ENCODE measurements at places on chromosomes 3 and 15.

GRCh38 chr3:182971637-182972036 is 8.7 kb downstream of the DCUN1D1 start:
- DNase-seq = no peak

GRCh38 chr3:100844063-100844936 is 135.0 kb downstream of the TFG start:
- no peak for DNase-seq

GRCh38 chr15:38474155-38474757 is 20.3 kb downstream of the FAM98B start:
- DNase-seq = no peak

GRCh38 chr3:30682434-30683155 is 76.2 kb downstream of the TGFBR2 start:
- no peak for DNase-seq

DNA sequence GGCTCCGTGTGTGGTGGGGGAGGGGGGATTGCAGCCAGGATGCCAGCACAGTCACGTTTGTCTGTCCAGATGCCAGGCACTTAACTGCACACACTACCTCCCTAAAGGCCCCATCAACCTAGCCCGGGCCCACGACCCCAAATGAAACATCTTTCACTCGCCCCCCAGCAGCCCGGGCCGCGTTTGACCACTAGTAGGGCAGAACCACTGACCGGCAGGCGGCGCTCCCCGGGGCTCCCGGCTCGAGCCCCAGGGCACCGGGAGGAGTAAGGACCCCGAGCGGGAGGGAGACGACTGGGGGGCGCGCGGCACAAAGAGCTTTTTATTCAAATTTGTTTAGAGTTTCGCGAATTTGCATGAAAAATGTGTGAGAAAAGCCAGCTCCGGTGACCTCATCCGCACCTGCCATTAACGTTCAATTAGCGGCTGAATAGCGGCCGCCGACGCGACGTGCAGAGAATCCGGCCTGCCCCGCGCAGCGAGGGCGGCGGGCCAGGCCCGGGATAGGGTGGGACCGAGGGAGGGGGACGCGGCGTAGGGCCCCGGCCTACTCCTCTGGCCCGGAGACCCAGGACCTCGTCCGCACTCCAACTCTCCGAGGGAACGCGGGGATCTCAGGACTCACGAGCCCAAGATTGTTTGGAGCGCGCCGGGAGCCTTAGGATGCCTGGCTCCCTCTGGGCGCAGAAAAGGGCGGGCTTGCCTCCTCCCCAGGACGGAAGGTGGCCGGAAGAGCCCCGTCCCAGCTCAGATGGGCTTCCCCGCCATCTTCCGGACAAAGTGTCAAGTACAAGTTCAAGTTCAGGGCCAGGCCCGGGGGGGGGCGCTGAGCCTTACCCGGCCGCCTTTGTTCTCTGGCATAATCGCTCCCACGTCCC is 64.9 kb upstream of the POLG start:
- no peak for DNase-seq

DNA sequence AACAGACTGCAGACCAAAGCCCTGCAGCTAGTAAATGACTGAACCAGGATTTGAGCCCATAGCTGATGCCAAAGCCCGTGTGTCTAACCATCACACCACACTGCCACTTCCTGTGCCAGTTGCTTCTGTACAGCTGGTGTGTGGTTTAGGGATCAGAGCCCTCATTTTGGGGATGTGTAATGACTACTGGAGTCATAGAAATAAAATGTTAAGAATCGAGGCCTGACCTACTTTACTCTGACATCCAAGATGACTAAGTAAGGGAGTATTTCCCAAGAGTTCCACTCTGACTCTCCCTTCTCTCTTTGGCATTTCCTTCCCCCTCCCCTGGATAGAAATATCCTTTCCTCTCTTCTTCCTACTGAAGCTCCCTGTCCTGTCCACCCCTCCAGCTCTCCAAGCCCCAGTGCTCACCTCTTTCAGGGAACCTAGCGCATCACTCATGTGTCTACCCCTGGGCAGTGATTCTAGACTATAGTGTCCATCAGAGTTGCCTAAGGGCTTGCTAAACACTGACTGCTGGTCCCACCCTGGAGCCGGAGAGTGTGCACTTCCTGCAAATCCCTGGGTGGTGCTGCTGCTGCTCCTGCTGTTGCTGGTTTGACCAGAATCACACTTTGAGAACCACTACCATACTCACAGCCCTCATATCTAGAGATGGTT is 53.8 kb downstream of the MGLL start:
- DNase-seq = no peak

- no peak for DNase-seq
Measured at GRCh38 chr3:178454726-178455125, 81.5 kb upstream of the KCNMB2 start.

- no peak for DNase-seq
Measured at GRCh38 chr3:54356261-54357045, 234.1 kb downstream of the CACNA2D3 start.

DNA sequence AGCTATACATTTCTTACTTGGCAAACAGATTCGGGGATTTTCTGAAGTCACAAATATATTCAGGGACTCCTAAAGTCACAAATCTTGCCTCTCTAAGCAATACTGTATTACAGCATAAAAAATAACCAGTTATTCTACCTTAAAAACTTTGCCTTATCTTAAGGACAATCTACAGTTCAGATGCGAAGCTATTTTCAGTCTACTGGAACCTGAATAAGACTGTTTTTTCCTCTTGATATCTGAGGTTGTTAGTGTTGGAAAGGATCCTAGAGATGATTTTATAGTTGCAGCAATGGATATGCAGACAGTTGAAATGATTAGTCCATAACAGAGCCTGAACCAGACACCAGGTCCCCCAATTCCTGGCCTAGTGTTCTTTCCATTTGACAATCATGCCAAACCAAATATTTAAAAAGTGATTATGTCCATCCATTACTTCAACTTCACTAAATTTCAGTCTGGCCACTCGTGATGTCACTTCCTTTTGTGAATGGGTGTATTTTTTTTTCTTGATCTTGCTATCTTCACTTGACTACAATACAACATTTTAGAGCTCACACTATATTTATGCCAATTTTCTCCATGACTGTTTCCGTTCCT is 1.8 kb downstream of the HDGFL3 start:
- DNase-seq = no peak

GRCh38 chr3:81744366-81744765 is 17.1 kb downstream of the GBE1 start:
- no peak for DNase-seq

DNA sequence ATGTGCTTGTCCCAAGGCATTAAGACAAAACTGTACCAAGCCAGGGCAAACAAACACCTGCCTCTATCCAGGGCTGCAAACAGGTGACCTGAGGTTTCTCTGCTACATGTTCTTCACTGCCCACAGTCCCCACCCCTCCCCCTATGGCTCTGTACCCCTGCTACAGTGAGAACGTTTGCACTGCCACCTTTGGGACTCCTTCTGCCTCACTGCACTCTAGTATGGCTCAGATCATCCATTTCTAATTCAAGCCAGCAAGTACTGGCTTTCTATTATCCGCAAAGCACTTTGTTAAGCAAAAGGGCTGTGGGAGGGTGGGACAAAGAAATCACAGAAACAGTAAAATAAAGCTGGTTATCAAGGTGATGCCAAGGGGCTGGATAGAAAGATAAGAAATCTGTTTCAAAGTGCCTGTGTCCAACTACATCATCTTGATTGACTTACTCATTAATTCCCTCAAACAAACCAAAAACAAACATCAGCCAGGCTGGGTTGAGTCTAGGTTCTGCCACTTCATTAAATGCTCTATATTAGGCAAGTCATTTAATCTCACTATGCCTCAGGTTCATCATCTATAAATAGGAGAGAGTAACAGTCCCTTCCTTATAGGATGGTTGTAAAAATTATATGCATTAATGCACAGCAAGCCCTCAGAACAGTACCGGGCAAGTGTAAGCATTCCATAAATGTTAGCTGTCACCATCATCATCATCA is 95.3 kb downstream of the PDZRN3 start:
- no peak for DNase-seq

GRCh38 chr3:47614788-47615187 is 36.1 kb upstream of the CSPG5 start:
- no peak for DNase-seq

GRCh38 chr15:59821286-59821685 is 132.2 kb upstream of the BNIP2 start:
- DNase-seq = no peak

- DNase-seq = no peak
Measured at GRCh38 chr3:141429371-141430035, 57.3 kb upstream of the RASA2 start.

GRCh38 chr15:75197062-75197630 is 4.5 kb upstream of the C15orf39 start:
- no peak for DNase-seq

- DNase-seq = peak; percentile 14
Measured at GRCh38 chr15:34436126-34436955, 1.3 kb downstream of the GOLGA8A start.

DNA sequence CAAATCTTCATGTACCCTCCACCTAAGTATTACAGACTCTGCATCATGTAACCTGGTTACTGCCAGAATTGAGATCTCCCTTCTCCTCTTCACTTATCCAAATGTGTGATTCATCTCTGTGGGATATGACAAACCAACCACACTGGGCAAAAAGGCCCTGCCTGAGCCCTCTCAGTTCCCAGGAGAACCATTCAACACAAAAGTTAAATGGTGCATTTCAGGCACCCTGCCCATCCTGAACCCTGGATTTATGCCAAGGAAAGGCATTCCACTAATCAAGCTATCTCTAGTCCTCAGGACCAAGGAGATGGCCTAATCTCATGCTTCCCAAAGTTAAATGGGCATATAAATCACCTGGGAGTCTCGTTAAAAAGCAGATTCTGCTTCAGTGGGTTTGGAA is 108.5 kb downstream of the TNIK start:
- DNase-seq = no peak

- DNase-seq = no peak
Measured at GRCh38 chr3:123347205-123347604, 101.7 kb downstream of the ADCY5 start.

GRCh38 chr3:46348823-46349482 is 5.0 kb upstream of the CCR2 start:
- DNase-seq = no peak

DNA sequence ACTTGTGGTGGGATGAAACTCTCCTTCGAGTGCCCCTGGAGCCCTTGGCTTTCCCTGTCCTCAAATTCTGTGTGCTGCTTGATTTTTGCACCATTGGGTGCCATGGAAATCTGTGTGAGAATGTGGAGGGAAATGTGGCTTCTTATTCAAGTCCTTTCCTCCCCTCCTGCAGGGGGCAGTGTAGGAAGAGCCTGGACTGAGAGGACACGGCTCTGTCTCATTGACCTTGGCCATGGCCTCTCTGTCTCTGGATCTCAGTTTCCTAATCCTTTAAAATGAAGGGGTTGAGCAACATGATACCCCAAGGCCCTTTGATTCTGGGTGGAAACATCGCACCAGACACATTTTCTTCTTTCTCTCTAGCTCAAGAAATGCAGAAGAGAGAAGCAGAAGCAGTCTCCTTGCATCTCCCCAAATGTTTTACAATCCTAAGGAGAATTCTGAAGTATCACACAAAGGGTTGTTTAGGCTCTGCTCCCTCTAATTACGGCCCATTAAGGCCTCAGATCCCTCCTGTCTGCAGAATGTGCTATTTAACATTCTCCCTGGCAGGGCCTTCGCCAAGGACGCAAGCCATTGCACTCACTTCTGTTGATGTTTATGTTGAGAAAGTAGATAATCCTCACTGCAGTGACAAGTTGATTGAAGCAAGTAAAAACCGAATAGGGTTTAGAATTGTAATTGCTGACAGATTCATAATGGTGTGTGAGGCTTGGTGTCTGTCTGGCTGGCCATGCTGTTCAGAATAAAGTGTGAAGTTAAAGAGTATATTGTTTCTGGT is 169.1 kb downstream of the TPRG1 start:
- DNase-seq = no peak

- DNase-seq = no peak
Measured at GRCh38 chr15:100944244-100944895, 25.2 kb downstream of the LRRK1 start.

DNA sequence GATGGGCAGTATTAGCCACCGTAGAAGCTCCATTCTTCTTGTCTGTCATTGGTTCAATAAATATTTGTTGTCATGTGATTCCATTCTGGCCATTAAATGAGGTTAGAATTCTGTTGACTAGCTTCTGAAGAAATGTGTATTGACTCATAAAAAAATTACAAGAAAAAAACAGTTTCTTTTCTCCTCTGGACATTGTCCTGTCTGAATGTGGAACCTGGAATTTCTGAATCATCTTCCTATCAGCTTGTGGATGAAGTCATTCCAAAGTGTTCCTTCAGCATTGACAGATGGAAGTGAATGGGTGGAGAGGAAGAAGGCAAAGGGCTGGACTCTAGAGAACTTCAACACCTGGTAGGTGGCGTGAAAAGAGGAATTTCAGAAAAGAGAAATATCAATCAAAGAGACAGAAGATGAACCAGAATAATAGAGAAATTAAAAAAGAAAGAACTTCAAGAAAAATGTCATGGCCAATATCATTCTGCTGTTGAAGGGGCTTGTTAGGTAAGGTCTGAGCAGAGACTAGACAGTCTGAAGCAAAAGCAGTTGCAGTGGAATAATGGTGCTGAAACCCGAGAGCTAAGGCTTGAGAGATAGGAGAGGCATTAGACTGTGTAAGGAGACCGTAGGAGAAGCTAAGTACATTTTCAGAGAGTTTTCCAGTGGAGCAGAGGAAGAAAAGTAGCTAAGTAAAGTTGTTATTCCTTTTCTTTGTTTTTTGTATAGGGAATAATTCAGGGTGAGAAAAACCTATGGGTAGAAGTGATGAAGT is 806.6 kb downstream of the SQOR start:
- no peak for DNase-seq

DNA sequence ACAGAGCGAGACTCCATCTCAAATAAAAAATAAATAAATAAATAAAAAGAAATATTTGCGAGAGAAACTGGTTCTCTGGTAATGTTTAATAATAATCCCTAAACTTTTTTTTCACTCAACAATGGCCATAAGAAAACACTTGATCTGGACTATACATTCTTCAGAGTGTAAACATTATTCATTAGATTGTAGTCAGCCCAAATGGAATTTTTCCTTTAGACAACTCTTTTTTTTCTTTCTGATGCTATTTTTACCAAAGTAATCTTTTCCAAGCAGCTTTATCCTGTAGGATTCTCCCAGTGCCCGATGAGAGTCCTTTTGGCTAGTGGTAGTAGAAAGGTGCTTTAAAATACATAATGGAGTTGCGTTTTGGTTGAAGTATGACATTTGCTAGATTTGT is 90.4 kb downstream of the NEDD4 start:
- DNase-seq = no peak

DNA sequence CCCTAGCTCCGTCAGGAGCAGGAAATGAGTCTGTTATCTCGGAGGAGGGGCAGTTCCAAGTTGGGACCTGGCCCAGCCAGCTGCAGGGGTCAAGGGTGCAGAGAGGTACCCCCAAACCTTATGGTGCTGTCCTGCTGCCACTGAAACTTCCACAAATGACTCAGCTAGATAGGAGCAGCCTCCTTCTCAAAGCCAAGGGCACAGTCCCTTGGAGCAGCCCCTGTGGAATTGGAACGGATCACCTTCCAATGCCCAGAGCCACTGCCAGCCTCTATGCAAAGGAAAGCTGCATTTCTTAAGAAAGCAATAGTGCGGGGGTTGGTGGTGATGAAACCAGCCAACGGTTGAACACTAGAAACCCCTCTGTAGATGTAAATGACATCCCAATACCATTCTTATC is 19.6 kb upstream of the LRRK1 start:
- no peak for DNase-seq

- no peak for DNase-seq
Measured at GRCh38 chr3:168220556-168220955, 124.8 kb upstream of the GOLIM4 start.
